ENCODE measurements at places on chromosomes 4 and X.

GRCh38 chr4:1495416-1496115 lies 89.3 kb upstream of the NKX1-1 start:
- H3K27me3 ChIP-seq = peaks cover 2% of the 10 kb centered on the region
- no peak for DNase-seq
- no peak overlapping the region for H3K27ac ChIP-seq
- no peaks in the 10 kb centered on the region for H3K4me1 ChIP-seq
- H3K36me3 ChIP-seq = no peaks in the 10 kb centered on the region
- no peak overlapping the region for H3K4me3 ChIP-seq

GRCh38 chr4:89217604-89218003 lies 90.0 kb downstream of the GPRIN3 start:
- no peaks in the 10 kb centered on the region for H3K36me3 ChIP-seq
- no peaks in the 10 kb centered on the region for H3K27me3 ChIP-seq
- H3K4me1 ChIP-seq = peaks cover 8% of the 10 kb centered on the region
- no peak overlapping the region for H3K27ac ChIP-seq

DNA sequence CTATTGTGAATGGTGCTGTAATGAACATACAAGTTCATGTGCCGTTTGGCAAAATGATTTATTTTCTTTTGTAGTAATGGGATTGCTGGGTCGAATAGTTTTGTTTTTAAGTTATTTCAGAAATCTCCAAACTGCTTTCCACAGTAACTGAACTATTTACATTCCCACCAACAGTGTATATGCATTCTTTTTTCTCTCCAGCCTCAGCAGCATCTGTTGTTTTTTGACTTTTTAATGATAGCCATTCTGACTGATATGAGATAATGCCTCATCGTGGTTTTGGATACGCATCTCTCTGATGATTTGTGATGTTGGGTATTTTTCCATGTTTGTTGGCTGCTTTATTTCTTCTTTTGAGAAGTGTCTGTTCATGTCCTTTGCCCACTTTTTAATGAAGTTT lies 246.3 kb upstream of the ADGRL3 start:
- H3K4me3 ChIP-seq = no peak overlapping the region
- no peak overlapping the region for H3K27ac ChIP-seq
- H3K27me3 ChIP-seq = no peaks in the 10 kb centered on the region
- no peaks in the 10 kb centered on the region for H3K36me3 ChIP-seq
- DNase-seq = no peak

GRCh38 chr4:110184140-110184790 lies 14.2 kb downstream of the ELOVL6 start:
- H3K4me1 ChIP-seq = peaks cover 5% of the 10 kb centered on the region
- H3K36me3 ChIP-seq = peaks cover 3% of the 10 kb centered on the region
- no peak for DNase-seq
- H3K4me3 ChIP-seq = no peak overlapping the region
- no peaks in the 10 kb centered on the region for H3K27me3 ChIP-seq

DNA sequence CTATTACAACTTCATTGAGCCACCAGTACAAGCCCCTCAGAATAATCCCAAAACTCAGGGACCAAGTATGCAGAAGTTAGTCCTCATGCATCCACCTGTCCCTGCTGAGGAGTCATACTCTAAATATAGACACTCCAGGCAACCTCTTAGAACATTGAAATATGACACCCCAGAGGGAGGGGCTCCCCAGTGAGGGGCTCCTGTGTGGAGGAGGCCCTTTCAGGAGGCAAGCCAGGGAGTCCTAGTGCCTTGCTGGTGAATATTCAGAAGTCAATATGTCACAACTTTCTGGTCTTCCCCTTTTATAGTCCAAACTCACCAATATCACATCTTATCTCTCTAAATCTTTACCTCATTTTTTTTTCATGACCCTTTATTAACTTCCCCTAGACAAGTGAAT lies 1.6 kb upstream of the ARMCX6 start:
- H3K36me3 ChIP-seq = peaks cover 15% of the 10 kb centered on the region
- no peak overlapping the region for H3K4me3 ChIP-seq
- no peaks in the 10 kb centered on the region for H3K27me3 ChIP-seq
- H3K27ac ChIP-seq = peak overlapping the region; percentile 64
- H3K4me1 ChIP-seq = peaks cover 49% of the 10 kb centered on the region

DNA sequence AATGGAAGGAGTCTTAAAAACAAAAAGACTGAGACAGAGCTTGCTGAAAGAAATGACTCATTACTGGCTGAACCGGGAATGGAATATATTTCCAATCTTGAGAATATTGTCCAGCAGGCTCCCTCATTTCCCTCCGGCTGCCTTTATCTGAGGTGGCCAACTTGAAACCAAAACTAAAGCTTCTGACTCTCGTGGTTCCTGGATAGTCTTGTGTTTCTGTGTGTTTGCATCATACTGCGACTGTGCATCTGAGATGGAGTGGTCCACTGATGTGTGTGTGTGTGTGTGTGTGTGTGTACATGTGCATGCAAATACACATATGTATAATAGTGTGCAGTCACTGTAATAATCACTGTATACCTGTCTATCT lies 145.6 kb upstream of the SCML1 start:
- peaks cover 6% of the 10 kb centered on the region for H3K27me3 ChIP-seq
- H3K36me3 ChIP-seq = no peaks in the 10 kb centered on the region
- H3K4me1 ChIP-seq = peaks cover 16% of the 10 kb centered on the region
- H3K27ac ChIP-seq = peak overlapping the region; percentile 25
- H3K4me3 ChIP-seq = no peak overlapping the region

DNA sequence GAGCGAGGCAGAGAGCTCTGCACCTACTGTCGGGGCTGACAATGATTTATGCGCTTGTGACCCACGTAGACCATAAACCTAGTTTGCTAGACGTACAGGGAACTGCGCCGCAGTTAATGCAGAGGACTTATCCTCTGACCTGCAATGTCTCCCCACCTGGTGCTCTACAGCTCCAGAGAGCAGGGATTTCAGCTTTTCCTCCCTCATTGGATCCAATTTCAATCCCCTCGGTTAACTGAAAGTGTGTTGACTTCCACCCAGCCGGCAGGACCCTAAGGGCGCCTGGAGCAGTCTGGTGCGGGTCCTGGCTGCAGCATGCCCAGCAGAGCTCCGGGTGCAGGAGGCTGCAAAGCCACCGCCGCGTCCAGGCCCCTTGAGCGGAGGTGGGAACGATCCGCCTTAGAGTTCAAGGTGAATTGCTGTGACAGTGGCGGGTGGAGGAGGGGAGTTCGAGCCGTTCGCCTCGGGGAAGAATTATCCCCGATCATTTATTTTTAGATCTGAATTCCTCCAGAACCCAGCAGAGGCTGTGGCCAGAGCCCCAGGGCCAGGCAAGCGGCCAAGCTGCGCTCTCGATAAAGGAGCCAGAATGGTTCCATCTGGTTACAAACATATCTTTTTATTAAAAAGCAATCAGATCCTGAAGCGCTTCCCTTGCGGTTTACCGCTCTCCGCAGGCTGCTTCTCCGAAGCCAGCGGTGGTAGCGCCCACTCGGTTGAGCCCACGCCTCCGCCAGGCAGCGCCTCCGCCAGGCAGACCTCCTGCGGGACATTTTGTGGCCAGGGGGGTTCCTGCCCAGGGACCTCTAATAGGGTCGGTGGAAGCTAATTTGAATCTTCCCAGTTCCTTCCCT lies 66.0 kb downstream of the FBXO8 start:
- no peak overlapping the region for H3K27ac ChIP-seq
- H3K4me3 ChIP-seq = peak overlapping the region; percentile 14
- H3K4me1 ChIP-seq = peaks cover 35% of the 10 kb centered on the region
- peak; percentile 31 for DNase-seq
- H3K36me3 ChIP-seq = no peaks in the 10 kb centered on the region
- H3K27me3 ChIP-seq = peaks cover 70% of the 10 kb centered on the region
